Activated CD4-positive, alpha-beta T cell treated with anti-CD3 and anti-CD28 coated beads, Interleukin-2, amount 50 U/mL, for 4 hours (primary cell): ENCODE measurements at places on chromosomes 4 and X.

DNA sequence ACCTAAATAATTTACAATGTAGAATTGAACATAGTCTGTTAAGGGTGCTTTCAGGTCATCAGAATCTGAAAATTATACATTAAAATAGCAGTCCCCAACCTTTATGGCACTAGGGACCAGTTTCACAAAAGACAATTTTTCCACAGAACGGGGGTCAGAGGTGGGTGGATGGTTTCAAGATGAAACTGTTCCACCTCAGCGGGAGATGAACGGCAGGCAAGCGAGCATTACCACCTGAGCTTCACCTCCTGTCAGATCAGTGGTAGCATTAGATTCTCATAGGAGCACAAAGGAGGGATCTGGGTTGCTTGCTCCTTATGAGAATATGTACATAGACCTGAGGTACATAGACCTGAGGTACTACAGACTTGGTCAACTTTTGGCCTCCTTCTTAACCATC is 29.0 kb downstream of the LRBA start:
- no peak for DNase-seq

- no peak for DNase-seq
Observed at GRCh38 chr4:109184491-109184961, 117.9 kb downstream of the COL25A1 start.

DNA sequence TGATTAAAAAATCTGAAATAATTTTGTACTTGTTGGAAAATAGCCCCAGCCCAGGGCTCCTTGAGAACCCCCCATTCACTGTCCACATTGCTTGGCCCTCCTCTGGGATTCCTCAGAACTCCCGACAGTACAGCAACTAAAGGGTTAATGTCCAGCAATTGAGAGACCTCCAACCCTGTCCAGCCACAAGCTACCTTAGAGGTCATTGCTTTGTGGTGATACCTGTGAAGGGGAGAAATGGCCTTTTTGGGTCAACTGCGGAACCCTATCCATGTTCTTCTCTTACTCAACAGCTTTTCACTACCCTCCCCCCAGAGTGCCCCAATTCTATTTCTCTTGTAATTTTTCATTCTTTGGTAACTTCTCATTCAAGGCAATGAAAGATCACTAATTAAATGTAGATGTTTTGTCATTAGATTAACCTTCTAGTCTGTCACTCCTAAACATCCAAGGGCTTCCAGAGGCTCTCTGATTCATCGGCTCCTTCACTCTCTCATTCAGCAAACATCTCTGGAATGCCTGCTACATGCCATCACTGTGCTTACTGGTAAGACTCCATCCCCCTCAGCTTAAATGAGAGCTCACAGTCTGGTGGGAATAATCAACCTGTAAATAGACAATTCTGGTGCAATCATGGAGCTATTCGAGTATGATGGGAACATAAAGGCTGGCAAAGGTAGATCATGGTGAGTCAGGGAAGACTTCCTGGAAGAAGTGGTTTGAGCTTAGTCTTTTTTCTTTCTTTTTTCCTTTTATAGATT is 241.4 kb upstream of the PGRMC2 start:
- DNase-seq = no peak

DNA sequence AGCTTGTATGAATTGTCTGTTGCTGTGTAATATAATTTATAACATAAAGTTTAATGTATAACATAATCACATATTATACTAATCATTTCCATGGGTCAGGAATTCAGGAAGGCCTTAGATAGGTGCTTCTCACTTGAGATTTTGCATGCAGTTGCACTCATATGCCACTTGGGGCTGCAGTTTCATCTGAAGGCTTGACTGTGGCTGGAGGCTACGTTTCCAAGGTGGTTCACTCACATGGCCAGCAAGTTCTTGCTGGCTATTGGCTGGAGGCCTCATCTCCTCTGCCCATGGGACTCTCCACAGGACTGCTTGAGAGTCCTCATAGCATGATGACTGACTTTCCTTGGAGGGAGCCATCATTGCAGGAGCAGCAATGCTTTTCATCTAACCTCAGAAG is 53.4 kb upstream of the STX18 start:
- no peak for DNase-seq

- DNase-seq = no peak
Observed at GRCh38 chr4:175806727-175807126, 5.3 kb downstream of the GPM6A start.

DNA sequence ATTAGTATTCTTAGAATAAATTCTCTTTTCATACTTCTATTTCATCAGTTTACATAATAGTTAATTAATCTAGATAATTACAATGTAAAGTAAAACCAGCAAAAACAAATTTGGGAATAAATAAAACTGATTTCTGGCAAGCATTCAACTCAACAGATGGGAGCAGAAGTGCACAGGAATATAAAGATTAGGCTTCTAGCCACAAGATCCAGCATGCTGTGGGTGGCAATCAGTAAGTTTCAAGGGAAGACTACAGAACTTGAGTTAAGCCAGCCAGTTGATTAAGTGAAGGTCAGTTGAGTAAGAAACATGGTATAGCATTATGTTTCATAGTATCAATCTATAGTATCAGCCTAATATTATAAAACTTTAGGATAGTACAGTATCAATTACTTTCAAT is 324.2 kb upstream of the AADAT start:
- no peak for DNase-seq

DNA sequence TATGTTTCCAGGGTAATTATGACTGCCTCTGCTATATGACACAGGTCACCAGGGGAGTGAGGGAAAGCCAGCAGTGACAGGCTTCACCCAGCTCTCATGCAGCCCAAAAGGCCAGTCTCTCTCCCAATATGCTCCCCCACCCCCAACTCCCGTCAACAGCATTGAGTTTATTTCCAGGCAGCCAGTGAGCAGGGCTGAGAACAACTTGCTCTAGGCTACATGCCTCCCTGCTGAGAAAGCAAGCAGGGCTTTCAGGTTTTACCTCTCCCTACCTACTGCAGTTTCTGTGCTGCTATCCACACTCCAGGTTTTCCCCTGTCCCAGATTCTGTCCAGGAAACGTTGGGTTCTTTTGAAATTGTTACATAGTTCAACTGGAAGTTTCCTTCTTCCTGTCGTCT is 291.4 kb downstream of the PABPC4L start:
- DNase-seq = no peak

DNA sequence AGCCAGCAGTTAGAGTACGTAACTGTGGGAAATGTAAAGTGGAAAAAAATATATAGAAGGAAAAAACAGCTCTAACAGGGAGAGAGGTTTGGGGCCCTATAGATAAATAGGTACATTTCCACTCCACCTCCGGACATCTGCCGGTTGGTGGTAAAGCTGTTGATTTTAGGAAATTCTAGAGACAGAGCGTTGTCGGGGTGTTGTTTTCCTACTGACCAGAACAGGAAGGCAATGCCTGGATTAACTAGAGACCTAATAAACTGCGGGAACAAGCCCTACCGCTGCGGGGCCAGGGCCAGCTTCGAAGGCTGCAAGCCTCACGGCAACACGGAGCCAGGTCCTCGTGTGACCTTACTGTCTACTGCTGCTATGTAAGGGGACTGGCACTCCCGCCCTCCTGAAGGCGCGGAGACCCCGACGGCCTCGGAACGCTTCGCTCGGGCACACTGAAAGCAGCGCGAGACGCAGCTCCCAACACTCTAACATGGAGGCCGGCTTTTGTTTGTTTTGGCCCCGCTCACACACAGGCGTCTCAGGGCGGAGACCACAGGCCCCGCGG is 702 bp upstream of the CDKN2AIP start:
- DNase-seq = peak; percentile 23
